Esophagus mucosa (tissue), 1 donor: ENCODE measurements at places on chromosomes 11 and 22. TPM values are rescaled to one million over a fixed set of nuclear protein-coding genes. Genes with fewer than 3 reads are reported as not detected.

Gene OR2AG2
- 0.04 TPM for total RNA-seq

Gene RAG1
- 0.12 TPM for total RNA-seq

Gene SCN4B
- total RNA-seq, result 2.5 TPM

Gene HEPN1
- not detected for total RNA-seq

DNA sequence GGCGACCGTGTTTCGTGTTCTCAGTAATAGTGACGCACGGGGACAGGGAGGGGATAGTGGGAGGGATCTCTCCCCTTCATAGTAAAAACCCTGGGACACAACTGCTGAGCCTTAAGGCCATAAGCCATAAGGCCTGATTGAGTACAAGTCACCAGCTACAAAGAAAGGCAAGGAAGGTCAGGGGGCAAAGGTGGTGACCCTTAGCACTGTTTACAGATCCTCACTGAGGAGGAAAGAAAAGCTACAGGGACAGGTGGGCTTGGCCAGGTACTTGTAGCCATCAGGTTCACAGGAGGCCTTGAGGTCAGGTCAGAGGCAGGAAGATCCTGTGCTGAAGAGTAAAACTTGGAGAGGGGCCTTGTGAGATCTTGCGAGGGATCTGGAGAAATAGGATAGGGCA lies 15.1 kb upstream of the AMPD3 start:
- ATAC-seq, result no peak

DNA sequence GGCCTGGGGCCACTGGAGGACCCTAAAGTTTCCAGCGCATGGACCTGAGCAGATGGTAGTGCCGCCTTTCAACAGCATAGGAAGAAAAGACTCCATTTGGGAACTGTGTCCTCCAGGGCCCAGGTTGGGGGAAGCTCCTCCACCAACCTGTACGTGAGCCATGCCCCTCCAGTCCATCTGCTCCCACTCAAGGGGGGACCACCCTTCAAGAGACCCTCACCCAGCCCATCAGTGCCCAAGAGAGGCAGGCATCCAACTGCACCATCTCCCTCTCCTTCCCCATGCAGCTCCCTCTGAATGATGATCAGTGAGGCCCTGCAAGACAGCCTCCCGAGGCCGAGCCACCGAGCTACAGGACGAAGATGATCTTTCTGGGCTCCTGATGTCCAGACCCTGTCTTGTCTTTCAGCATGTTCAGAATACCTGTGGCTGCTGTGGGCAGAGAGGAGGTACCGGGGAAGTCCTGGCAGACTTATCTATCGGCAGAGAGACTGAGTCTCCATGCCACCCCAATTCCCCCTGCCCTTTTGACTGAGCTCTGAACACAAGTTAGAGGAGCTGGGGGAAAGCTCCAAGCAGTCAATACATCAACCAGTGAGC lies 25.0 kb upstream of the JAM3 start:
- no peak for ATAC-seq

GRCh38 chr11:106047631-106048030 lies 25.6 kb upstream of the MSANTD4 start:
- ATAC-seq, result no peak

DNA sequence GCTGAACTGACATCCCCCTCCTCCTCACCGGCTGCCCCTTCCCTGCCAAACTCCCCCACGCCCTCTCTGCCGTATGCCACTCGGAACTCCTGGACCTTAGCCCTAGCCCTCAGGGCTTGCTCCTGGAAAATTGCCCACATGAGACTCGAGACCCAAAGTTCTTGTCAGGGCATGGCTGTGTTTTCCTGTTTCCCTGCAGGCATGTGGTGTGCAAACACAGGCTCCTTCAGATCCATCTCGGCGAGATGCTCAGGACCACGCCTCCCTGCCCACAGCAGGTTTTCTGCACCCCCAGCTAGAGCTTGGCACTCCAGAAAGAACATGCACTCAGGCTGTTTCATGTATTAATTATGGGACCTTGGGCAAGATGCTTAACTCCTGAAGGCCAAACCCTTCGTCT lies 1480.4 kb downstream of the BRD1 start:
- ATAC-seq, result no peak

DNA sequence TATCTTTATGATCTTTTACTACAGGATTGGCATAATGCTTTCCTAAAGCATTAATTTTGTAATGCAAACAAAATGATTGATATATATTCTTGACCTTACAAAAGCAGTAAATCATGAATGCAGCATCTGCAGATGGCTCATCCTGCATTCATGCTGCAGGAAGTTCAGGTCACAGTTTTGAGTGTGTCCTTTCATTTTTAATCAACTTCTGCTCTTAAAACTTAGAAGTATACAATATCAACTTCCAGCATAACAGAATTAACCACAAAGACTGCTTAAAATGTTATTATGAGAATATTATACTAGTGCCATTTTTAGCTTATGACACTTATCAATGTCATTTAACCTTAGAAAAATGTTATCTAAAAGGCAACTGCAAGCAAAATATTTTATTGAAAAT lies 54.0 kb downstream of the SLC36A4 start:
- no peak for ATAC-seq

GRCh38 chr11:95154514-95154913 lies 64.9 kb downstream of the ENDOD1 start:
- ATAC-seq, result no peak

DNA sequence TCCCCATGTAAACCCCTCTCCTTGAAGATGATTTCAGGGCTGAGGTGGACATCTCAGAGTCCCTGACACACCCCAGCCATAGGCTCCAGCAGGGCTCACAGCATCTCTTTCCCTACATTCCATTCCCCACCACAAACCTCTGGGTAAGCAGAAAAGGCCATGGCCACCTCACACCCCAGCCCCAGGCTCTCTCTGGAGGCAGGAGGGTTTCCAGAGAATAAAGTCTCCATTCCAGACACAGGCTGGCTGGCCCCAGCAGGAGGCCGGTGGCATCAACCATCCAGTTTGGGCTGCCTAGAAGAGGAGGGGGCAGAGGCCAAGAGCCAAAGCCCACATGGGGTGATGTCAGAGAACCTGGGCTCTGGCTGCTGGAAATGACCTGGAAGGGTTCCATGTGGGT lies 61.4 kb downstream of the TP53I11 start:
- ATAC-seq, result no peak

- ATAC-seq, result no peak
These were observed 139.5 kb upstream of the TIMP3 start for GRCh38 chr22:32661737-32662586.

DNA sequence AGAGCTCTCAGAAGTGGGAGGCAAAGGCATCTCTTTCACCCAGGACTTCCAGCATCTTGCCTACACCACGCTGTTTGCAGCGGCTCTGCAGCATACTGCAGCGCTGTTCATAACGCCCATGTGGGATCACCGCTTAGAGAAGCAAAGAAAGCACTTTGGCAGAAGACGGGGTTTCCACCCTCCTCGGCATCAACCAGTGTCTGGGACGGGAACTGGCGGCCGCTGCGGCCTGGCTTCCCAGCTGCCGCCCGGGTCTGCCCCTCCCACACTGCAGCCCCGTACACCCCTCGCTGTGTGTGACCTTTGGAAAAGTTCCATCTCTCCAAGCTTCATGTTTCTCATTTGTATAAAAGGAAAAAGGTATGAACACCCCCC lies 545 bp upstream of the TIRAP start:
- peak; percentile 40 for ATAC-seq

DNA sequence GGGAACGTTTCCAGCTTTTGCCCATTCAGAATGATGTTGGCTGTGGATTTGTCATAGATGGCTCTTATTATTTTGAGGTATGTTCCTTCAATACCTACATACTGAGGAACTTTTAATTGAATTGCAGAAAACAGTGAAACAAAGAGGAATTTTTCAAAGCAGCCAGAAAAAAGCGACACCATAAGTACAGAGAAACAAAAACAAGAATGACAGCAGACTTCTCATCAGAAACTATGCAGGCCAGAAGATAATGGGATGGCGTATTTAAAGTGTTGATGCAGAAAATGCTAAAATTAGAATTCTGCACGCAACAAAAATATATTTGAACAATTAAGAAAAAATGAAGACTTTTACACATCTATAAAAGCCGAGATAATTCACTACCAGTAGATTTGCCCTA lies 95.4 kb upstream of the TIMP3 start:
- no peak for ATAC-seq

GRCh38 chr11:96234866-96235441 lies 108.0 kb downstream of the MAML2 start:
- ATAC-seq, result no peak

GRCh38 chr11:55994525-55994924 lies at the start of gene OR5F1:
Gene OR5F1, minus strand, starts transcription at chr11:55994625. Its CDS starts 0 bp downstream, at chr11:55994625.
- no peak for ATAC-seq

DNA sequence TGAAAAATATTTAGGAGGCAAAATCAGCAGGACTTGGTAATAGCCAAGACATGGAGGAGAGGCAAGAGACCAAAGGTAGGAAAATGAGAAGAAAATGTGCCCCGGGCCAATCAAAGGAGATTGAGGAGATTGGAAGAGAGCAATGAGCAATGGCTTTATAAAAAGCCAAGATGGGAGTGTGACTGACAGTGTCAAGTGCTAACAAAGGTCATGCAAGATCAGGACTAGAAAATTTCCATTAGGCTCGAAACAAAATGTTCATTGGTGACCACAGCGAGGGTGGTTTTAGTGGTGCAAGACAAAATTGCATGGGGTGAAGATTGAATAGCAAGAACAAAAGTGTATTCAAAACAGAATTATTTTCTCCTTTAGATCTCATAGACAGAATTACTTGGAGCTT lies 45.2 kb upstream of the TBCEL start:
- no peak for ATAC-seq

GRCh38 chr11:107102692-107103477 lies 84.6 kb upstream of the GUCY1A2 start:
- no peak for ATAC-seq

DNA sequence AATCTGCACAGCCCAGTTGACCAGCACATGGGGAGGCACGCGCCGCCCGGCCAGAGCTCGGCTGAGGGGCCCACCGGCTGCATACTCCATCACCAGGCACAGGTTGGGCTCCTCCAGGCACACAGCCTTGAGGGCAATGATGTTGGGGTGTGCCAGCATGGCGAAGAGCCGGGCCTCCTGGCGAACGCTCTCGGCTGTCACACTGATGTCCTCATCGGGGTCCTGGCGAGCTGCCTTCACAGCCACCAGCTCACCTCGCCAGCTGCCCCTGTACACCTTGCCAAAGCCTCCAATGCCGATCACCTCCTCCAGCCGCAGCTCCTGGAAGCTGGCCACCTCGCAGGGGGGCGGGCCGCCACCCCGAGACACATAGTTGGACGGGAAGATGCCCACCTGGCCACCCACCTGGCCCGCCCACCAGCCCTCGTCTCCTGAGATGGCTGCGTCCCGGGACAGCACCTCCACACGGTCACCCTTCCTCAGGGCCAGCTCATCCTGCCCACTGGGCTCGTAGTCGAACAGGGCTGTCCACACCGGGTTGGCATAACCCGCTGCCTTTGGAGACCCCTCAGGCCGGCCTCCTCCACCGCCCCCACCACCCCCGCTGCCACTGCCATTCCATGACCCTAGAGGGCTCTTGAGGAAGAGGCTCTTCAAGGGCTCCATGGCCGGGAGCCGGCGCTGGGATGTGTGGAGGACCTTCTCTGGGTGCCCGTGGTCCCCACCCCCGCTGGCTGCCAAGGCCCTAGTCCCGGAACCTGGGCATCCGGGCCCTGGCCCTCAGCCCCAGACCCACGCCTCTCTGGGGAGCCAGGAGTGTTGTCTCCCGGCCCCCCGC lies 711 bp downstream of the MAP3K11 start:
- ATAC-seq, result peak; percentile 0

DNA sequence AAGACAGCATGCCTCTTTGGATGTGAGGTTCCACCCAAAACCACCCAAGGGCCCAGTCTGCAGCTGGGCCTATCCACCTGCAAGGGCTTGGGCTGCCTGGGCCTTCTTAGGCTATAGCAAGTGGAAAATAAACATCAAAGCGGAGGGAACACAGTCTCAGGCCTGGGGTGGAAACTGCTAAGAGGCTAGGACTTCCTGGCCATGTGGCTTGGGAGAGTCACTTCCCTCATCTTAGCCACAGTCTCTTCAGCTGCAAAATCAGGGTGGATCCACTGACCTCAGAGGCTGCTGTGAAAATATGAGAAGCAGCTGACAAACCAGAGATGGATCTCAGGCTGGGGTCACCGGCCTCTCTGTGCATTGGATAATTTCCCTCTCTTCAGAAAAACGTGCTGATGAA lies 30.6 kb upstream of the TFIP11 start:
- ATAC-seq, result no peak
